ENCODE measurements at places on chromosomes 5 and 9.

GRCh38 chr9:84151640-84152039 is 171.0 kb downstream of the RMI1 start:
- DNase-seq = no peak

DNA sequence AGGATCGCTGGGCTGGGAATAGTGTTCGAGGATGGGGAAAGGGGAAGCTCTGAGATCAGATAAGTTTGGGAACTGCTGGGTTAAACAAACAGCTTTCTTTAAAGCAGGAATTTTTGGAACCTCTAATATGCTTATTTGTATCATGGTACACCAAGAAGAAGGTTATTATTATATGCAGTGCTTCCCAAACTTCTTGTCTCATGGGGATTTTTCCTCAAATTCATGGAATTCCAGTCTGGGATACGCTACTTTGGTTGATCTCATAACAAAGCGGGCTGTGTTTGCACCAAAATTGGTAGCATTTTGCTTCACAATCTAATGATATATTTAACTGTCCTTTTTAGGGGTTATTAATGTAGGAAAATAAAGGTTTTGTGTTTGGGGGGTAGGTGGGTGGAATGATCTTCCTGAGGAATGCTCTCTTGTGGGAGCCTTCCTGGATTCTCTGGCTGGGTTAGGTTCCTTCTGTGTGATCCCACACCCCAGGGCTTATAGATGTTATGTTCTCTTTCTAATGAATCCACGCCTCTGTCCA is 116.2 kb upstream of the PANK3 start:
- DNase-seq = no peak

DNA sequence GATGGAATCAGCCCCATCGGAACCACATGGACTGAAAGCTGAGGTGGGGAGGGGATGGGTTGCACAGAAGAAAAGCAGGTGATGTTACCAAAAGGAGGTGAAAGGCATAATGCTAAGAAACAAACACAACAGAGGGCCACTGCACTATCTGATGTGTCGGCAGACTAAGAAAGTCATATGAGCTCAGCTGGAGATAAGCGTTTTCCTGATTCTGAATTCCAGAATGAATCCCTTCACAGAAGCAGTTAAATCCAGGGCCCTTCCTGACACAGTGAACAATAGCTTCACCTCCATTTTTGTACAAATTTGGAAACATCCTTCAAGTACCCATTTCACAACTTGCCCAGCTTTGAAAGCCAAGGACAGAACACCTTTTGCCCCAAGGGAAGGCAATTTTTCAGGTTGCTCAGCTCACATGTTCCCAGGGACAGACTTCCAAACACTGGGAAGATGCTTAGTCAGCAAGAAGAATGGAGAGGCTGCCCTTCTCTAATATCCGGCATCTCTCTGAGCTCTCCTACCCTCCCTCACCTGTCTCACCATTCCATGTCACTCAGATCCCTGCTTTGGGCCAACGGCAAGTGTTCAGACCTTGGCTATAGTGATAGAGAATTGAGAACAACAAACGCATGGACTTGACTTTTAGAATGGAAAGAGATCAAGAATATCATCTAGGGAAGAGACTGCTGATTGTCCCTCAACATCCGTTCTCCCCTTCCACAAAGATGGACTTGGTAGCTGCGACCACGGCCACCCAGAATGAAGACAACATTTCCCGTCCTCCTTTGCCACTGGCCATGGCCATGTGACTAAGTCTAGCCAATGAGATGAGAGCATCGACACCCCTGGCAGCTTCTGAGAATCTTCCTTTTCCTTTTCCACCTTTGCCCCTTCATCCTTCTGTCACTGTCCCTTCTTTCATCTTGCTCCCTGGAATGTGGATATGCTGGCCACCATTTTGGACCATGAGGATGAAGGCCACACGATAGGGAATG is 68.6 kb upstream of the IL17B start:
- no peak for DNase-seq

DNA sequence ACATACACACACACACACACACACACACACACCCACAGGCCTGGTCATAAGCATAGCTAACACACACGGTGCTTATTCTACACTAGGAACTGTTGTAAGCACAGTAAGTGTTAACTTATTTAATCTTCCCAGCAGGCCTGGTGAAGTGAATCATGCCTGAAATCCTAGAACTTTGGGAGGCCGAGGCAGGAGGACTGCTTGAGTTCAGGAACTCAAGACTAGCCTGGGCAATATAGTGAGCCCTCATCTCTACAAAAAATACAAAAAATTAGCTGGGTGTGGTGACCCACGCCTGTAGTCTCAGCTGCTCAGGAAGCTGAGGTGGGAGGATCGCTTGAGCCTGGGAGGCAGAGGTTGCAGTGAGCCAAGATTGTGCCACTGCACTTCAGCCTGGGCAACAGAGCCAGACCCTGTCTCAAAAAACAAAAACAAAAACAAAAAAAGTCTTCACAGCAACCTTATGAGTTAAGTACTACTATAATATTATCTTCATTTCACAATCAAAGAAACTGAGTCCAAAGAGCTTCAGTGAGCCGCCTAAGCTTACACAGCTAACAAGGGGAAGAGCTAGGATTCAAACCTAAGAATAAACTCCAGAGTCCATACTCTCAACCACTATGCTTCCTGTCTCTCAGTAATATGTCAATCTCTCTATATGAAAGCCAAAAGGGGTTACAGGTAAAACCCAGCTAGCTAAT is 2.3 kb downstream of the MEGF9 start:
- DNase-seq = no peak

DNA sequence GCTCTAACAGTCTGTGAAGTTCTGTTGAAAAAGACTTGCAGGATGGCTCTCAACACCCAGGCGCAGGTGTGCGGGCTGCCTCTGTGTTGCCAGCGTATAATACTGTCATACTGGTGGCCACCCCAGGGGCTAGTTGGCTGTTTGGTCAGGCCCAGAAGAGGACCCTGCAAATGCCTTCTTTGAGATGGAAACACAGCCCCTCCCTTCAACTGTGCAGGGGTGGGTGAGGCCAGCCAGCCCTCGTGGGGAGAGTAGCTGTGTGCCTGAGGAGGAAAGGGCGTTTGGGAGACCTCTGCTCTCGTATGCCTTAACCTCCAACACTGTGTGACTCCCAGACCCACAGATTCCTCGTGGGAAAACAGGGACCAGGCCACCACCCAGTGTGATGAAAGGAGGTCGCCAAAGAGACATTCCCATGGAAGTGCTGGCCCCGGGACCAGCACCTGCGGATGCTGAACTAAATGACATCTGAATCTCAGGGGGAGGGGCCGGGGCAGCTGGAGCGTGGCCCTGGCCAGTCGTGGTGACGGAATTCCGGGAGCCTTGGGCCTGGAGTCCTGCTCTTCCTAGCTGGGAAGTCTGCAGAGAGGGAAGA is 11.3 kb upstream of the SCGB3A1 start:
- DNase-seq = no peak

- no peak for DNase-seq
Observed at GRCh38 chr9:78122631-78123030, 91.0 kb upstream of the GNAQ start.

DNA sequence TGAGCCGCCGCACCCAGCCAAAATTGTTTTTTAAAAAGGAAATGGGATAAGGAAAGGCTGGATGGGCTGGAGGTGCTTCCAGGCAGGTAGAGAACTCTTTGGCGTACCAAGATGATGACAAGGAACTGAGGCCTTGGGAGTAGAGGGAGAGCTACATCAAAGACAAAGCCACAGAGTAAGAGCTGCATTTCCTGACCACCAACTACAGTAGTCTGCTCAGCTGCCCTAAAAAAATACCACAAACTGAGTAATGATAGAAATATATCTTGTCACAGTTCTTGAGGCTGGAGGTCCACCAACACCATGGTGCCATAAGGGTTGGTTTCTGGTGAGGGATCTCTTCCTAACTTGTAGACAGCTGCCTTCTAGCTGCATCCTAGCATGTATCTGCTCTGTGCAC is 8.2 kb downstream of the OR1K1 start:
- no peak for DNase-seq

GRCh38 chr5:165996201-165996875 is 2295.1 kb upstream of the WWC1 start:
- no peak for DNase-seq

DNA sequence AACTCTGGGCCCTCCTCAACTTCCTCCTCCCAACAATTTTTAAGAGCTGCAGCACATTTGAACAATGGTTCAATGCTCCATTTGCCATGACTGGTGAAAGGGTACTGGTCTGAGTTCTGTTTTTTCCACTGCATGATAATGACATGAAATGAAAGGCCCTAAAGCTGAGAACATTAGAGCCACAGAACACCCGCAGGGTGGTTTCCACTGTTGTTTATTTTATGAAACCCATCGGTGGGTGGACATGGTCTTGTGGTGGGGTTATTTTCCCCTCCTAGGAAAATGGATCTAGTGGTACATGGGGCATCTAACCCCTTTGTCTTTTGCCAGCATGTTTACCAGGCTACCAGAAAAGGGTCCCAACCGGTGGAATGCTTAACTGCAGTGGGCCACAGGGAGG is 71.8 kb downstream of the SMARCA2 start:
- DNase-seq = peak; percentile 5

- DNase-seq = peak; percentile 80
Observed at GRCh38 chr5:373710-374602, 52.4 kb downstream of the AHRR start.

DNA sequence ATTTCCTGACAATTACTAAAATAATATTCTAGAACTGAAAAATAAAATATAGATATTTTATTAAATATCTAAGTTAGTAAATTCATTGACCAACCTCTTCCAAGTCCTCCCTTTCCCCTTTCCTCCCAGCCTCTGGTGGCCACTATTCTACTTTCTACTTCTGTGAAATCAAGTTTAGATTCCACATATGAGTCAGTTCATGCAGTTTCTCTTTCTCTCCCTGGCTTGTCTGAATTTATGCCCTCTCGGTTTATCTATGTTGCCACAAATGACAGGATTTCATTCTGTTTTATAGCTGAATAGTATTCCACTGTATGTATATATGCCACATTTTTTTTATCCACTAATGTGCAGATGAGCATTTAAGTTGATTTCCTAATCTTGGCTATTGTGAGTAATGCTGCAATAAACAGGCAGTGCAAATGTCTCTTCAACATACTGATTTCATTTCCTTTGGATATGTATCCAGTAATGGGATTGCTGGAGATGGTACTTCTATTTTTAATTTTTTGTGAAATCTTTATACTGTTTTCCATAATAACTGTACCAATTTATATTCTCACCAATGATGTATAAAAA is 52.3 kb downstream of the WDR36 start:
- no peak for DNase-seq

- no peak for DNase-seq
Observed at GRCh38 chr5:173689171-173689736, 72.8 kb upstream of the BOD1 start.

- DNase-seq = no peak
Observed at GRCh38 chr5:8349855-8350254, 480.9 kb downstream of the MTRR start.

DNA sequence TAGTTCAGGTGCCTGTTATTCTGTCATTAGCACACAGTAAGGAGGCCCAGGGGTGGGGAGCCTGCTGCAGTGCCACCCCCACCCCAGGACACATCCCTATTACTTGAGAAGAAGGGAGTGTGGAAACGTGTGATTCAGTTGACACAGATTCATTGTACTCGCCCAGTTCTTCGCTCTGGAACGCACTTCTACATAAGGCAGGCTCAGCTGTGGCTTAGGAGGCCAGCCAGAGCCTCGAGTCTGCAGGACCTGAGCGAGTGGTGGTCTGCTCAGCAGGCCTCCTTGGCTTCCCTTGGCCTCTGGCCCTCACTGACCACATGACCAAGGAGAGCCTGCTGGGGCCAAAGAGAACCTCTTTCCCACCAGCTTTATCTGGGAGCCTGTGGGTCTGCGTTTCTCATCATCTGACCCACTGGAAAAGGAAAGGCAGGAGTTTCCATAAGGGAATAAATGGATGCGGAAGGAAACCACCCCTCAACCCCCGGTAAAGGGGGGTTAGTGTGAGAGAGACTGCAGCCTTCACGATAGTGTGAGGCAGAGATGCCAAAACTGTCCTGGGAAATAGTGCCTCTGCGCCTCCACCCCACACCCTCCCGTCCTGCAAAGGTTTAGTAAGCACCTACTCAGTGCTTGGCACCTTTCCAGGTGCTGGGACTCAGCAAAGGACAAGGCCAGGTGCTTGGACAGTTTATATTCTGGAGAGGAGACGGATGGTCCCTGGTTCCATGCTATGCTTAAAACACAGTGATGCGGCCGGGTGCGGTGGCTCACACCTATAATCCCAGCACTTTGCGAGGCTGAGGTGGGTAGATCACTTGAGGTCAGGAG is 73.7 kb downstream of the PPARGC1B start:
- DNase-seq = no peak

GRCh38 chr9:124583134-124583533 is 75.9 kb upstream of the NR5A1 start:
- no peak for DNase-seq

DNA sequence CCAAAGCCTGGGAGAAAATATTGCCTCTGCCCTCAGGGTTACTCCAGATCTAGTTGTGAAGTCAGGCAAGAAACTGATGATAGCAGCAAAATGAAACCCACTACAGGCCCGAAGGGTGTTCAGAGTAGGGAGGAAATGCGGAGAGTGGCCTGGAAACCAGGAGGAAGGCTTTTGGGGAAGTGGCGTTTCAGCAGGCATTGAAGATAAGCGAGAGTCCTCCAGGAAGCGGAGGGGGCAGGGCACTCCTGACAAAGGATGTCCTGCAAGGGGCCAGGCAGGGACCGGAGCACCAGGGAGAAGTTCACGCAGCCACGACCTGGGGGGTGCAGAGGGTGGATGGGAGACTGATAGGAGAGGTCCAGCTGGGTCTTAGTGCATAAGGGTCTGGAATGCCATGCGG is 7.8 kb upstream of the FOXI1 start:
- no peak for DNase-seq

DNA sequence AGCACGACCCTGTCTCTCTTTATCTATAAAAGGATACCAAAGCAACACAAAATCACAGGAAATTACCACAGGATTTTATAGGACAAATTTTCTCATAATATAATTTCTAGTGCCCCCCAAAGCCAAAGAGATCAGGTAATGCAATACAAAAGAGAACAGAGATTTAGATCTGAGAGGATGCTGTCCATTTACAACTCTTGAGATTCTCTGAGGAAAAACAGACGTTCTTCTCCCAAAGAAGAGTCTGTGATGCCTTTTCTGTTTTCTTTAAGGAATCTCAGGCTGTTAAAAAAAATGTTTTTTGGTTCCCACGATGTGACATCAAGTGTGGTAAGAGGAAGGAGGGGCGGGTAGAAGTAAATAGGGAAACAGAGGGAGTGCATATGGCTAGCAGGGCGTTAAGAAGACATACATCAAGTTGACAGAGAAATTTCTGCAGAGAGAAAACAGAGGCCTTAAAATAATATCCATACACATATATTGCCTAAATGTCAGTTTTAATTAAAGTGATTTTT is 274.7 kb downstream of the YTHDC2 start:
- DNase-seq = no peak

GRCh38 chr5:40547557-40547956 is 132.2 kb upstream of the PTGER4 start:
- no peak for DNase-seq

DNA sequence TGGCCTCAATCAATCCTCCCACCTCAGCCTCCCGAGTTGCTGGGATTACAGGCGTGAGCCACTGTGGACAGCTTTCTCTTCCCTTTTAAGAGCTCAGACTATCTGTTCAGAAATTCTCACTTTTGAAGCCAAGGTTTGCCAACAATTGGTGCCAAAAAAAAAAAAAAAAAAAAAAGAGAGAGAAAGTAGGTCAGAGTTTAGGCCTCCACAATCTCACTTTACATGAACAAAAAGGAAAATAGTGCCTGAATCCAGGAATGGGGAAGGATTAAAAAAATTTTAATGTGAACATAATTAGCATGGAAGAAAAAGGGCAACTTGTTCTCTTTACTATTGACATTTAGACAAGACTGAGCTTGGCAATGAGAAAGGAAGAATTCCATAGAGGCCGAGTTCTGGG is 94.1 kb downstream of the NSG2 start:
- no peak for DNase-seq

GRCh38 chr5:163724305-163724704 is 218.9 kb downstream of the MAT2B start:
- DNase-seq = no peak

Measured in activated naive CD8-positive, alpha-beta T cell treated with anti-CD3 and anti-CD28 coated beads, Interleukin-2, amount 50 U/mL, for 24 hours (primary cell).